Fibroblast of skin of right biceps (primary cell): ENCODE measurements at places on chromosomes 12 and 14.

DNA sequence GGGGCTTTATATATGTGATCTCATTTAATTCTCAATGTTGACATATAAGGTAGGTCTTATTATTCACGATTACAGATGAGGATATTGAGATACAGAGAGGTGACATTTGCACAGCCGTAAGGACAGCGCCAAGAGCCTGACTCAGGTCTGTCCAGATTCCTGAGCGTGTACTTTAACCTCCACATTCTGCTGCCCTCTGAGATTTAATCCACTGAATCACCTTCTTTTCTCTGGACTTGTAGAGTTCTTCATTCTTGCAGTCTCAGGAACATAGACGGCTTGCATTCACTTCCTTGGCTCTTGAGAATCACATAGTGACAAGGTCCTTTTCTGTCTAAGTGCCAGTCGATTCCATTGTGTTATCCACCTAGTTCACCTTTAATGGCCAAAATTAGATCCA is 141.0 kb upstream of the ARHGAP5 start:
- no peak for DNase-seq

DNA sequence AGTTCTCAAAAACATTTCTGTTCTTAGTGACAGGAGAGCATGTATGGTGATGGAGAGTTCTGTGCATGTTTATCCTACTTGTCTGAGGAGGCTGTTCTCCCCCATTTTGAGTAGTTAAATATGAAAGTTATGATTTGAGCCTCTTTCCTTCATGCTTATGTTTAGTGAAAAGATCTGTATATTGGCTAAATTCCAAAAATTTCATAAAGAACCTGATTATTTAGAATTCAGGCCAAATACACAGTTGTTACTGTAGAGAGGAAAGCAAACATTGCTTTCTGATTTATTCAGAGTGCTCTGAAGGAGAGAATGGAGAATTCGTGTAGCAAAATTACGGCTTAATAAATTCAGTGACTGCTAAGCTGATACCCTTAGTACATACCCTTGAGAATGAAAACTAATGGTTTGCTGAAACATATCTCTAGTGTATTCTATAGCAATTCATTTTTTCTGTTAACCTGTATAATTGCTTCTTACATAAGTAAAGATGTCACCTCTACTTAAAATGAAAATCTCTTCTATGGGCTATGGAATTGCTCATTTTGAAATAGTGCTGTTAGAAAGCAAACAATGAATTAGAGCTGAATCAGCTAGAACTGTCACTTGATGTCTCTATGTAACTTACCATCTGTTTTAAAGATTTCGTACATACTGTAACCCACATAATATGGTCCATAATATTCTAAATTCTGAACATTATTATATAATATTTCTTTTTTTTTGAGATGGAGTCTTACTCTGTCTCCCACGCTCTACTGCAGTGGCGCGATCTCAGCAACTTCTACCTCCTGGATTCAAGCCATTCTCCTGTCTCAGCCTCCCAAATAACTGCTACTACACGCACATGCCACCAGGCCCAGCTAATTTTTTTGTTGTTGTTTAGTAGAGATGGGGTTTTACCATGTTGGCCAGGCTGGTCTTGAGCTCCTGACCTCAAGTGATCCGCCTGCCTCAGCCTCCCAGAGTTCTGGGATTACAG is 417.0 kb upstream of the RGS6 start:
- no peak for DNase-seq

GRCh38 chr12:77625441-77625840 is 205.3 kb upstream of the NAV3 start:
- DNase-seq, result peak; percentile 96

DNA sequence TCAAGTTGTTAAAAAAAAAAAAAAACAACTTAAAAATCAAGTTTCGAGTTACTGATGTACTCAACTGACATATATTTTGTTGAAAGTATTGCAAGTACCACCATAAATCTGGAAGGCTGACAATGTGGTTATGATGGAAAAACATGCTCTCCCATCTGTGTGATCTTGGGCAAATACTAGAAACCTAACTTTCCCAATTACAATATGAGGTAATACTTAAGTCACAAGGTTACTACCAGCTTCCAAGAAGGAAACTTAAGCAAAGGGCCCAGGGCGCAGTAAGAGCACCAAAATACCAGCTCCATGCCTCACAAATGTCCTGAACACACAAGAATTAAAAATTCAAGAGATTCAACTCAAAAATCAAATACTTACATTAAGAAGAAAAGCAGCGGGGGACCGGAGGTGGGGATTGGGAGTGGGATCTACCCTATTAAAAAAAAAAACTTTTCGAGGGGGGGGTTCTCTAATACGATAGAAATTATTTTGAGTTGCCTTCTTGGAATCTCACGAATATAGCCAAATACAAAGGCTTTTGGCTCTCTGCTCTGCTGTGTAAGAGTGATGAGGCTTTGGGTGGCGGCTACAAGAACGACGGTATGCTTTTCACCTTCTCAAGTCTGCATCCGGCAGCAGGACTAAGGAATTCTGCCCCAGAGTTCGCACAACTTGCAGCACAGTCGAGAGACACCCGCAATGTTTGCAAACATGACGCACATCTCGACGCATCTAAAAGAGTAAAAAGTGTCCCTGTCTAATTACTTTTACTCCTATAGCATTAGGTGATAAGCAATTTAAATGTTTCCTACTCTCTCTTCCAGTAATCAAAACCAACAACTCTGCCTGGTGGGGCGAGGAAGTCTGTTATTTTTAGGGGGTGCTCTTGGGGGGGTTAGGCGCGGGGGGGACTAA is 1.1 kb downstream of the SAV1 start:
- DNase-seq, result peak; percentile 70

- no peak for DNase-seq
These were observed 2.4 kb upstream of the NKX2-1 start for GRCh38 chr14:36522347-36522971.
